ENCODE measurements at places on chromosomes 2 and 18.
A peak's percentile ranks its signal among the peaks of the same experiment; 100 is the strongest.

GRCh38 chr2:75074708-75075107 is 116.3 kb downstream of the POLE4 start:
- no peak for DNase-seq

GRCh38 chr2:190759749-190760213 is 110.9 kb downstream of the NAB1 start:
- no peak for DNase-seq

DNA sequence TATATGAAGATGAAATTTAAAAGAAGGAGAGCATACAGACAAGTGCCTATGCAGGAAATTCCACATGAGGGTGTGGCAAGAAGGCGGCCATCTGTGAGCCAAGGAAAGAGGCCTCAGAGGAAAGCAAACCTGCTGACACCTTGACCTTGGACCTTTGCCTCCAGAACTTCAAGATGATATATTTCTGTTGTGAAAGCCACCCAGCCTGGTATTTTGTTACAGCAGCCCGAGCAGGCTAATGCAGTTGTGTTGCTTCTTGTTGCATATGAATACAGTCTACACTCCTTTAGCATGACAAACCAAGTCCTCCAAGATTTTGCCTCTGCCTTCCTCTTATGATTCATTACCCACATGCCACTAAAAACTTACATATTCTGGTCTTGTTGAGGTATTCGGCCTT is 374.8 kb upstream of the TRIB2 start:
- DNase-seq: no peak

DNA sequence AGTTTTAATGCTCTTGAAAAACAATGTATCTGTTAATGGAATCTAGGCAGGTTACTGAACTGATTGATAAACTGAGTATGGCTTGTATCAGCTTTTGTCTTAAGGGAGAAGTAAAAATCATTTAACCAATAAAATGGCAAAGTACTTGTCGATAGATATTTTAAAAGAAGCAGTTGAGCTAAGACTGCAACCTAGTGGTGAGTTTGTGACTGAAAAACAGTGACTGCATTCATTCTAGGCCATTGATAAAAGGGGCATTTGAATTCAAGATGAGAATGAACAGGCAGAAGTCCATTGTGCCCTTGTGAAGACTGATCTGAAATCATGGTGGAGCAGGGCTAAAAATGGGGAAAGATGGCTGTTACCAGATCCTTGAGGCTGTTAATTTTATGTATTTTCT is 59.4 kb upstream of the MSTN start:
- no peak for DNase-seq

- DNase-seq: no peak
Observed at GRCh38 chr2:149832324-149832723, 244.7 kb upstream of the MMADHC start.

- no peak for DNase-seq
Observed at GRCh38 chr2:145919477-145919876, 1399.6 kb upstream of the ZEB2 start.

DNA sequence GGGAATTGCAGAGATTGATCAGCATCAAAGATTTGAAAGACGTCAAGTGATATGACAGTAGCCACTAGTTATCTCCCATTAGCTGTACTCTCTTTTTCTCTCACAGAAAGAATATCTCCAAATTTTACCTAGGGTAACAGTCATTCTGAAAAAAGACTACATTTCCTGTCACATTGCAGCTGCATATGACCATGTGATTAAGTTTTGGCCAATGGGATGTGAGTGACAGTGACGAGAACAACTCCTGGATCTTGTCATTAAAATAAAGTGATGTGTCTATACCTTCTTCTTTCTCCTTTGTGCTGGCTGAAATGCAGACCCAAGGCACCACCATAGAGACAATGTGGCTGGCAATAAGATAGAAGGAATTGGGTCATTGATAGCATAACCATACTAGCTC is 10.5 kb upstream of the NEUROD1 start:
- no peak for DNase-seq

DNA sequence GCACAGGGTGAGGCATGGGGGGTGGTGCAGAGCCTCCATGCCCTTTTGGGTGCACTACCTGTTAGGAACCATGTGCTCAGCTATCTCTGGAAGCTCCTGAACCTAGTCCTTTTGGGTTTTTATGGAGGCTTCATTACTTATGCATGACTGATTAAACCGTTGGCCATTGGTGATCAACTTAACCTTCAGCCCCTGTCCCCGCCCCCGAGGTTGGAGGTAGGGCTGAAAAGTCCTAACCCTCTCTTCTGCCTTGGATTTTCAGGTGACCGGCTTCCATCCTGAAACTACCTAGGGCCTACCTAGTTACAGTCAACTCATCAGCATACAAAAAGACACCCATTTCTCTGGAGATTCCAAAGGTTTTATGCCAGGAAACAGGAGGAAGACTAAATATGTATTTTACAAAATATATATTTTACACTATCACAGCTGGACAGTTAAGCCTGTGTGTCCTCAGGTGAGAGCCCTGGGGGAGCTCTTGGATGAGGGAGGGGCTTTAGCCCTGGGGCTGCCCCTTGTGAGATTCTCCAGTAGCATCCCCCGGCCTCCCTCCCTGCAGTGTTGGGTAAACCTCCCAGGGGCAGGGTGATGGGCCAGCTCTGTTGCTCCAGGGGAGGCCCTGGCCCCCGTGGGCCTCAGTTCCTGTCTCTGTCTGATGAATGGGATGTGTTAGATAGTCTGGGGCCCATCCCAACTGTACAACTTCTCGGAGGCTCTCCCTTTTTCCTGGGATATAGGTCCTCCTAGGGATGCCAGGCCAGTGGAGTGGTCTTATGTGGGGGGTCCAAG is 24.1 kb downstream of the GLI2 start:
- peak; percentile 69 for DNase-seq

DNA sequence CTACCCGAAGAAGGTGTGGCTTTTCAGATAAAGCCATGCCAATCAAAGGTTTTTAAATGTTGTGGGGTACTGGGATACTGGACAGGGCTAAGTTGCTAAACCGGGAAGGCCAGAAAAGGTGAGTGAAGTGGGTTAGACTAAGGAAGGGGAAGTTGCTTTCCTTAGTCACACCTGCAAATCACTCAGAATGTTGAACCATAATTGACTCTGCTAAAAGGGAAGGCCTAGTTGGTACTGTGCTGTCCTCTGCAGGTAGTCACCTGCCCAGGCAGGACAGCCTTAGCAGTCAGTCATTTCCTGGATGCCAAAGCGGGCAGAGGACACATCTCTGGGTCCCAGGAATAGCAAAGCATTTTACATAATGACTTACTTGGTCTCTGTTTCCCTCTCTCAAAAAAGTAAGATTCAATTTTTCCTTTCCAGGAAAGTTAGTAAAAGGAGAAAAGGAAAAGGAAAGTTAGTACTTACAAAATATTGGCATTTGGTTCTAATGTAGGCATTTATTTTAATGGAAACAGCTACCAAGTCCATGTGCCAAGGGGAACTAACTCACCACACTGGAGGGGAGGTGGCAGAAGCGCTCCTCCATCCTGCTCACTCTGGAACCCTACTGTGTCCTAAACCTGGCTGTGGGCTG is 60.3 kb downstream of the RFTN2 start:
- no peak for DNase-seq

DNA sequence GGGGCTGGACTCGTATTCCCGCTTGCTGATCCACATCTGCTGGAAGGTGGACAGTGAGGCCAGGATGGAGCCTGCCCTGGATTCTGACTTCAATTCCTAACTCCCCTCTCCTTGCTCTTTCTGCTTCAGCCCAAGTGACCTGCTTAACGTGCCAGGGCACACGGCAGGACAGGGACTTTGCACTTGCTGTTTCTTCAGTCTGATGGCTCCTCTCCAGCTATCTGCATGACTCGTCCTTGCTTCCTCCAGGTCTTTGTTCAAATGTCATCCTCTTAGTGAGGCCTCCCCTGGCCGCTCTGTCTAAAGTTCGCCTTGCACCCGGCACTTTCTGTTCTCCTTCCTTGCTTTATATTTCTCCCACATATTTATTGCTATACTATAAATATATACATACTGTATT is 357.6 kb downstream of the MTX2 start:
- no peak for DNase-seq

- no peak for DNase-seq
Observed at GRCh38 chr18:9191658-9192256, 55.2 kb downstream of the ANKRD12 start.

GRCh38 chr2:231172025-231172424 is 26.4 kb upstream of the ARMC9 start:
- DNase-seq: no peak

DNA sequence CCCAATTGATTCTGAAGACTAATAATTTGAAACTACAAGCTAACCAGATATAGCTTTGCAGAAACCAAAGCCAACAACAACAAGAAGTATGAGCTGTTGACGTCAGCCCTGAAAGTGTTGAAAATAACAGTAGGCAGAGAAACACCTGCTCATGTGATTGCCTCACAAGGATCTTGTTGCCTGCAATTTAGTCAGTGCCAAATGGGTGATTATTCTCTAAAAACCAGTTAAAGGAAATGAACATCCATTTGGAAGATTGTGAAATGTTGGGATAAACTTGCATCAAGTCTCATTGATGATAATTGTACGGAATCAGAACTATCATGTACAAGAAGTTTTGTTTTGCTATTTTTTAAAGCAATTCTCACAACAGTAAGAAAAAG is 2.8 kb downstream of the CYTIP start:
- no peak for DNase-seq

- no peak for DNase-seq
Observed at GRCh38 chr2:150716186-150716585, 228.7 kb upstream of the RND3 start.

GRCh38 chr2:145916799-145917198 is 1396.9 kb upstream of the ZEB2 start:
- DNase-seq: no peak

DNA sequence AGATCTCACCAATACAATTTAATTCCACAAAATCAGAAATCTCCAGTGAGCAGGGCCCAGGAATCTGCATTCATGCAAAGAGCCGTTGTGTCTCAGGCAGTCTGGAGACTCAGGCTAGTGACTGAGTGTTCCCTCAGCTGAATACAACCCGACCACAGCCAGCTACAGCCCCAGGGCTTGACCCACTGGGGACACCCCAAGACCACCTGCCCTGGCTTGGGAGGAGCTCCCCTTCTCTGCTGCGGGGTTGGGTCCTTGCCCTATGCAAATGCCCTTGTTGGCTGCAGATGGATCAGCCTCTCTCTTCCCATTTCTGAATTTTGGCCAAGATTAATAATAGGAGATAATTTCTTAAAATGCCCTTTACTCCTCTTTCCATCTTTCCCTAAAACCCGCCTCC is 157.7 kb downstream of the TWIST2 start:
- no peak for DNase-seq

- DNase-seq: no peak
Observed at GRCh38 chr2:232925153-232925820, 55.2 kb downstream of the SNORC start.

GRCh38 chr2:190576573-190576972 is 42.1 kb upstream of the NEMP2 start:
- DNase-seq: no peak

DNA sequence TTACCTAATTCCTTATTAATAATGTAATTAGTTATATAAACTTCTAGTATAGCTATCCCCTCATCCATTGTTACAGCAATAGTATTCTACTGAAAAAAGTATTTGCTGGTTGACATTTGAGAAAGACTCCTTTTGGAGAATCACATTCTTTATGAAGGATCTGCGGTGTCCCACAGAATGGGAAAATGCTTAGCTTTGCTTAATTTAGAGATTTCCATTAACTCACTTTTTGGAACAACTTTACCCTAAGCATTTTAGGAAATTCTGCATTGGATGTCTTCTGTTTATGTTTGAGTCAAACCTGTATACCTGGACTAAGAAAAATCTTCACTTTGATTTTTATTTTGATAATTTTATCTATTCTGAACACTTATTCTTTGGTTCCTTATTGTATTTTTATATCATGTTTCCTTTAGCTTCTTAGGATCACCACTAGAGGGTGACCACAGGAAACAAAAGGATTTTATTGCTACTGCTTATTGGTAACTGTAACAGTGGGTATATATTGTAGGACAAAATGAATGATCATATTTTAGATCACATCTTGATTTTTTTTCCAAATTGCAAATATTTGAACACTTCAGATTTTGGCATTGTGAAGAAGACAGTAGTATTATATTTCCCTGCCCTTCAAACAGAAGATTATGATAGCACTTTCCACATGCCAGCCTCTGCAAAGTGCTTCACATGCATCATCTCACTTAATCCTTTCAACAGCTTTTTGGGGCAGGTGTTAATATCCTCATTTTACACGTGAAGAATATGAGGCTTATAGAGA is 79.6 kb downstream of the MIB1 start:
- peak; percentile 41 for DNase-seq

DNA sequence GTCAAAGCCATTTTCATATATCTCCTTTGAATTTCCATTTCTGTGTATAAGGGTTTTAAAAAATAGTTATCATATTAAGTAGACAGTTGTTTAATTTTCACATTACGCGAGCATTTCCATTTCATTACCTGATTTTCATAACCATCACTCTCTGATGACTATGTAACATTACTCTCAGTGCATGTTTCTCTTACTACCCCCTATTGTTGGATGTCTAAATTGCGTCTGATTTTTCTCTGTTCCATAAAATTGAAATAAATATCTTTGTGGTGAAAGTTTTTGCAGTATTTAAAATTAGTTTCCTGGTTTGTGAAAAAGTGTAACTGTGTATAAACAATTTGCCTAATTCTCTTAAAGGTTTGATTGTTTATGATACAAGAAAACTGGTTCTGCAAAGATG is 123.8 kb downstream of the MYO1B start:
- DNase-seq: no peak

GRCh38 chr2:153766415-153766814 is 105.3 kb upstream of the GALNT13 start:
- no peak for DNase-seq

DNA sequence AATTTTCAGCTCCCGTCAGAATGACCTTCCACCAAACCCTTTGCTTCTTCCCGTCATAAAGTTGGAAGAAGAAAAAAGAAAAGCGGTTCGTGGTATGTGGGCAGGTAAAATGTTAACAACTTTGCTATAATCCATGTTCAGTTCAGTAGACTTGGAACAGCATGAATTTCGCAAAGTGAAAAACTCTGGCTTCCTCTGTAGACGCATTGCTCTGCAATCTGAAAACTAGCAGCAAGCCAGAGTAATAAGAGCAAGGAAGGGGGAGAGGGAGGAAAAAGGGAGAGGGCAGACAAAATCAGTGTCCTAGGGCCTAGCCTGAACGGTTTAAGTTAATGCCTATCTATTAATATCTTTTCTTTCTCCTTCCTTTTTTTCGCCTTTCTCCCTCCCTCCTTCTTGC is 26.7 kb upstream of the CHRNA1 start:
- no peak for DNase-seq

All from kidney (tissue), 22 donors.